ENCODE measurements at places on chromosomes 11 and 22. TPM values are rescaled to one million over a fixed set of nuclear protein-coding genes. Genes with fewer than 3 reads are reported as not detected.

Gene ANO5
- total RNA-seq: 3.0 TPM

Gene FOSL1
- 1.8 TPM for total RNA-seq

DNA sequence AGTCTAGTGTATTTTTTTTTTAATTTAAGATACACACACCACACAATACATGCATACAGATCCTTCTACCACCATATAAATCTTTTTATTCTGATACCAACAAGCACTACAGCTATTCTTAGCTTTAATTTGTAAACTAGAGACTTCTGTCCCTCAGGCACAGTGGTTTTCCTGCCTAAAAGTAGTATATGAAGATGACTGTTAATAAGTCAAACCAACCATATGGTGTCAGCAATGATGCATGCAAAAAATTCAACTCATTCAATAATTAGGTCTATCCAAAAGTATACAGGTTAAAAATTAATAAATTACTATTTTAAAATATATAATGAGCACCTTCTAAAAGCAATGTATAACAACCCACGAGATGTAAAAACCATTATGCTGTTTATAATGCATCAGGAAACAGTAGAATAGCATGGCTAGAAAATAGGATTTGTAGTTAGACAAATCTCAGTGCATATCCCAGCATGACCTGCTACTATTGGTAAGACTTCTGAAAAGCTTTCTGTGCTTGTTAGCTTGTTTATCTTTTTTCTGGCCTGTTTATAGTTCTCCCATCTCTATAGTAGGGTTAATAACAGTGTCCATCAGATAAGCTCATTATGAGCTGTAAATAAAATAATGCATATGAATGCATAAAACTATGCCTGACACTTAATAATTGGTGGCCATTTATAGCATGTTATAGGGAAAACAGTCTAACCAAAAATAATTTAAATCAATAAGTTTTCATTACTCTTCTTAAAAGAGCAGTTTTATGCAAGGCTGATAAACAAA, 10.2 kb downstream of the RAB38 start:
- no peak for DNase-seq

Gene SOX6
- 3.1 TPM for total RNA-seq

DNA sequence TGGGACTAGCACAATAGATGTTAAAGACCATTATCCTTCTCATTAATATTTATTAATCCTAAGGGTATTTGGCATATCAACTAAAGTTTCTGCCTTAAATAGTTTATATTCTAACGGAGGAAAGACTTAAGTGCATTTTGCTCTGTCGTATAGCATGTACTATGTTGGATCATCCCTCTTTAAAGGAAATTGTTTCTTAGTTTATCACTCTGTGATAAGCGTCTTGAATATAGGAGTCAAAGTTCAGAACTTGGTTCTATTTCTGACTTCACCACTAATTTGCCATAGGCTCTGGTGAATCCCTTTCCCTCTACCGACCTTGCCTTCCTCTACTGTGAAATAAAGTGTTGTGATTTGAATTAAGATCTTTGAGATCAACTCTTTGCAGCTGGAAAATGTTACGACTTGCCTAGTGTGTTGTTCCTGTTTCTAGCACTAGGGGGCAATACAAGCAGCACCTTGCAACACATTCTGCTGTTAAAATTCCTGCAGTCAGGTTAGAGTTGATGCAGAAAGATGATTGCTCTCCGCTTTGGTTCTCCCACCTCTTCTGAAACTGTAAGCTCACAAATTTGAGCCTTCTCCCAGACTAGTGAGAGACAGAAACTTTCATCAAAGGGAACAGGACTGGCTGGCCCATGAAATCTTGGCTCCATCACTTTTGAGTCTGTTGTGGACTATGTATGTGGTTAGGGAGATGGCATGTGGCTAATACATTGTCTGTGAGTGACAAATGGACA, 27.8 kb upstream of the ZNRF3 start:
- no peak for DNase-seq

Data from upper lobe of left lung (tissue), 6 donors.